ENCODE measurements at places on chromosomes 1 and 21. TPM values are rescaled to one million over a fixed set of nuclear protein-coding genes. Genes with fewer than 3 reads are reported as not detected.

The CD34 gene
- 0.20 TPM for total RNA-seq

GRCh38 chr1:206094024-206094423, 23.2 kb downstream of the AVPR1B start:
- no peak for DNase-seq

- no peak for DNase-seq
Measured at GRCh38 chr21:37527716-37528115, 161.1 kb downstream of the DYRK1A start.

The CYP4X1 gene
- not detected for total RNA-seq

GRCh38 chr1:246483569-246483933, 23.5 kb downstream of the SMYD3 start:
- DNase-seq, result no peak

The LAMB3 gene
- 0.37 TPM for total RNA-seq

DNA sequence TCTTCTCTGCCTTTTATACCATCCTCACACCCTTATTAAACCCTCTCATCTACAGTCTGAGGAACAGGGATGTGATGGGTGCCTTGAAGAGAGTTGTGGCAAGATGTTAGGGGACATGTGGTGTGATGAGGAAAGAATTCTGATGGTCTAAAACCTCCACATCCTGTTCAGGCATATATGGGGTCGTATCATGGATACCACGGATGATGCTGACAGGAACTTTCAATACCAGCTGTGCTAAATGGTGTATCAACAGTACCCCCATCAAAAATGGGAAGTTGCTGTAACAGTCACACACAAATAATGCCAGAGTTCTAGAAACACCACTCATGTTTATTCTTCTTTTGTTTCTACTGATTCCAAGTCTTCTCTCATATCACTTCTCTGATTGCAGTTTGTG, 12.9 kb downstream of the OR2T6 start:
- no peak for DNase-seq

The CYP4A11 gene
- total RNA-seq, result not detected

The GPR3 gene
- not detected for total RNA-seq

DNA sequence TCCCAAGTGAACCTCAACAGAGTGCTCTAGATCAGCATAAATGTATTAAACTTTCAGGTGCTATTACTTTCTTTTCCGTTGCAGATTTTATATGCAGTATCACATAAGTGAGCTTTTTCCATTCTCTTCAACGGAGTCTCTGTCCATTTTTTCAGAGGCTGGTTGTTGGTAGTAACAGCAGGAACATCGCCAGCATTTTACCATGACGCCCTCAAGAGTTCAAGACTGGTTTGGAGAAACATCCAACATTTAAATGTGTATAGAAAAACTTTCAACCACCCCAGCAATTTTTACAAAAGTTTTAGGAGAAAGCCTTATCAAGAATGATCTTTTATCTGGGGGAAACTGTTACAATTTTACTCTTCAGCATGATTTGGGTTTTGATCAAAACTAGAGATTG, 117.0 kb downstream of the TGFB2 start:
- DNase-seq, result no peak

The LDLRAP1 gene
- total RNA-seq, result 96.6 TPM

DNA sequence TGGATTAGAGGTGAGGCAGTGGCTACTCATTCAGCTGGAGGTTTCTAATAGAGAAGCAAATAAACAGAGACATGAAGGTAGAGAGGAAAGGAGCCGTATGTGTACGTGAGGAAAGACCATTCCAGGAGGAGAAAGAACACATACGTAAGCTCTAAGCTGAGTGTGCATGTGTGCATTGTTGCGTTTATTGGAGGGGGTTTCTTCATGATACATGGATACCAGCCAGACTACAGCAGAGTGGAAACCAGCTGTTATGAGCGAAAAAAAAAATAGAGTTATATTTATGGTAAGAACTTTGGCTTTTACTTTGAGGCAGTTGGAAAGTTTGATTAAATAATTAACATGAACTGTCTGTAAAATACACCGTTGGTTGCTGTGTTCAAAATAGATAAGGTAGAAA, 173.4 kb upstream of the RGS18 start:
- DNase-seq, result no peak

DNA sequence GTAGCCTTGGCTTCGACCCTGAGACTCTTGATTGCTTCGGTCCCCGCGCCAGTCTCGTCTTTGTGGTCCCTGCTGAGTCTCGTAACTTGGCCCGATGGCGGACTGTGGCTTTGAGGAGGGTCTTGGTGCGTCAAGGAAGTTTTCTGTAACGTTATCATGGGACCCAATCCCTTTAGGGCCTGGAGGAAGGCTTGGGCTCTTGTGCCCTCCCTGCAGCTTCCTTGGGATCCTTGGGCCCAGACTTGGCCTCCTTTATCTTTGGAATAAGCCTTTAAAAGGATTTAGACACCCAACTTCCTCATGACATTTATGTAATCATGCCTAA, 371 bp downstream of the ZMPSTE24 start:
- no peak for DNase-seq

The C2CD4D gene
- 2.3 TPM for total RNA-seq

Measured in T-helper 17 cell (primary cell).